ENCODE measurements at places on chromosomes 4 and X.

- DNase-seq = no peak
Measured at GRCh38 chr4:165375465-165375864, 3.3 kb upstream of the CPE start.

GRCh38 chrX:153922932-153923857 is 2.9 kb downstream of the ARHGAP4 start:
- DNase-seq = no peak

DNA sequence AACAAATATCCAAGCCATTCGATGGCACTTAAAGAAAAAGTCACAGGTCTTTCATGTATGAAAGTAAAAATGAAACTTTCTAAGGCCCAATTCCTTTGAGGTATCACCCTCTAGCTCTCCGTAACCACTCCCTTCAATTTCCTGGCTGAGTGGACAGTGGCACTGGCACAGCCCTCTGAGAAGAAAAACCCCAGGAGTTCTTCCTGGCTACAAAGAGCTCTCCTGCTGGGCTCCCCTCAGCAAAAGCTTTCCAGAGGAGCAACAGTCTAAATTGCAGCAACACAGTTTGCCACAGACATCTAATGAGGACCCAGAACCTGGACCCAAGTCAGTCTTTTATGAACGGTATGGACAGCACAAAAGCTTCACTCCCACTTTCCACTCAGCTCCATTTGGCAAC is 71.8 kb downstream of the FUNDC1 start:
- no peak for DNase-seq

DNA sequence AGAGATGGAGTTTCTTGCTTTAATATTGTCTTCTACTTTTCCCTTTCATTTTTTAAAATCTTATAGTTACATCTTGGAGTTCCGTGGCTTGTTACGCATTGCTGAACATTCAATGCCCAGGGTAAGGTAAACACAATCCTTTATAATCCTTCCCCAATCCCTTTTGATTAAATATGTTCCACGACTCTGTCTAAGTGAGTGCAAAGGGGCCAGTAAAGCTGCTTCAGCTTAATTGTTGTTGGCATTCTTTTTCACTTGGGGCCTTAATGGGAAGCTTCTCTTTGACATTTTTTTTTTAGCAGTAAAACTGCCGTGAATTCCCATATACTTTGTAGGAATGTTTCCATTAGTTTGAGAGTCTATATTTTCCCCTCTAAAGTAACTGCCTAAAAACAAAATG is 1028.1 kb downstream of the C4orf33 start:
- DNase-seq = no peak

DNA sequence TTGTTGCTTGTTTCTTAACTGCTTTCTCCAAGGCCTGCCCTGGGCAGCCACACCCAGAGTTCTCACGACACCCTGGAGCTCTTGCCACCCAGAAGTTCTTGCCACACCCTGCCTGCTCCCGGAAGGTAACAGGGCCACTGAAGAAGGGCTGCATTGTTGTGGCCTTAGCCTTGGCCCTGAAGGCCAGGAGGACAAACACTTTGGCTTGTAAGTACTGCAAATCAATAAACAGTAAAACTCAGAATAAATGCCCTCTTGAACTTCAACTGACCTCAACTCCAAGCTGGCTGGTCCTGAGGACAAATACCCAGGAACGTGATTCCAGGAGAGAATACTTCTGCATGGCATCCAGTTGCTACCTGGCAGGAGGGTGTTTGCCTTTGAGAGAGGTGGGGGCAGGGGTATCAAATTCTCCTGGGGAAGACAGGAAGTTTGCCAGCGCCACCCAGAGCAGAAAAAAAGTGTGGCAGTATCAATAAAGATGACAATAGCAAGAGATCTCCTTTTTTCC is 54.1 kb downstream of the TLR10 start:
- no peak for DNase-seq

DNA sequence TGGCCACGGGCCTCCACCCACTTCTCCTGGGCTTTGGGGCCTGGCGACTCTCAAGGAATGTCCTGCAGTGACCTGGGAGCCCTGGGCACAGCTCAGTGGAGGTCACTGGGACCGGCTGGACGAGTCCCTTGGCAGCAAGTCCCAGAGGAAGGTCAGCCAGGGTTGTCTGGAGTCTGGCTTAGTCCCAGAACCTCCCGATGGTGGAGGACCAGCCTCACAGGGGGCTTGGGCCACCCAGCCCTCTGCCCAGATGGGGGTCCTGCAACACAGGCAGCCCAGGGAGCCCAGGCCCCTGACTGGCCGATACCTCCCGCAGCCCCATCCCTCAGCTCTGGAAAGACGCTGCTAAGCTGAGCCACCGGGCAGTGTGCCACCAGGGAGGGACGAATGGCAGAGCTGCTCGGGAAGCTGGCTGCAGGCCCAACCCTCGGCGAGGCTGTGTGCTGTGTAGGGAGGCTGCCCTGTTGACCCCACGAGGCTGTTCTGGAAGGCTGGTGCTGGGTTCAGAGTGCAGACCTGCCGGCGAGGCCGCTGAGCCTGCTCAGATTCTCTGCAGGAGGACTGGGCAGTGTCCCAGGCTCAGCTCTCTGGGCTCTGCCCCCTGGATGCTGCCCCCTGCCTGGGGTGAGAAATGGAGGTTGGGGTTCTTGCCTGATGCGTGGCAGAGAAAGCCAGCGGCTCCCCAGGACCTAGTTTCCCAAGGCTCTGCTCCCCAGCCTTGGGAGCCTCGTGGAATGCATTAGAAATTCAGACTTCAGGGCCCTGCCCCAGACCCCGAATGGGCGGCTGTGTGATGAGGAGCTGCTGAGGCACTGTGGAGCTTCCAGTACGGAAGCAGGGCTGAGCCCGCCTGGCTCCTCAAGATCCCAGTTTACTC is 61.7 kb downstream of the ADRA2C start:
- no peak for DNase-seq

- no peak for DNase-seq
Measured at GRCh38 chr4:24971192-24971591, 58.4 kb upstream of the CCDC149 start.

- DNase-seq = no peak
Measured at GRCh38 chr4:86976801-86977485, 42.1 kb downstream of the AFF1 start.

All from stimulated activated CD4-positive, alpha-beta T cell treated with anti-CD3 and anti-CD28 coated beads, Interleukin-12 subunit alpha, Interleukin-12 subunit beta, amount 100 ng/mL, for 24 hours (primary cell).